ENCODE measurements at places on chromosomes 16 and 17.

DNA sequence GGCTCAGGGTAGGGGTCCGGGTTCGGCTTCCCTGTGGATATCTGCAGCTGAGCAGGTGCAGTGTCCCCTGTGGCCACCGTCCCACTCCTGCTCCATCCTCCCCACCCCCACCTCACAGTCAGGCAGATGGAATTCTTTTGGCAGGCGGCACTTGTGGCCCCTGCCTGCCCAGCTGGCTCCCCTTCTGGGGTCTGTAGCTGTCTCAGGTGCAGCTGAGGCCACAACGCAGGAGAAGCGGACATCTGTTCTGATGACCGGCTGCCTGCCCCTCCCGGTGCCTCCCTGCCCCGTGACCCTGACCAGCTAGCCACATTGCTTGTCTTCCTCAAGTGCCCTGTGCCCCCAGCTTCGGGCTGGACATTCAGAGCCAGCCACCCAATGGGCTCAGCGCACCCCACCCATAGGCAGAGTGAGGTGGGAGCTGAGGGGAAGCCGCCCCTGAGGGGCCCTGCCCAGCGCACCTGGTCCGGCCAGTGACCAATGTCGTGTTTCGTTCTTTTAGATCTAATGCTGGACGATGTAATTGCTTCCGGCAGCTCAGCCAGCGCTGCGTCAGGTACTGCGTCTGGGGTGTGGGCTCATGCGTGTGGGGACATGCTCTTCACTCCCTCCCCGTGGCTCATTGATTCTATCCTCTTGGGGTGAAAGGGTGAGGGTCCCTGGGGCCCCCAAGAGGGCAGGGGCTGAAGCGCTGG lies 25.2 kb upstream of the ABCC3 start:
- DNase-seq, result no peak

GRCh38 chr16:85400305-85401205 lies 212.6 kb upstream of the GSE1 start:
- DNase-seq, result no peak

GRCh38 chr17:29051731-29052130 lies 8.8 kb downstream of the PIPOX start:
- no peak for DNase-seq

- no peak for DNase-seq
Observed at GRCh38 chr16:2585651-2586081, 47.8 kb downstream of the PDPK1 start.

DNA sequence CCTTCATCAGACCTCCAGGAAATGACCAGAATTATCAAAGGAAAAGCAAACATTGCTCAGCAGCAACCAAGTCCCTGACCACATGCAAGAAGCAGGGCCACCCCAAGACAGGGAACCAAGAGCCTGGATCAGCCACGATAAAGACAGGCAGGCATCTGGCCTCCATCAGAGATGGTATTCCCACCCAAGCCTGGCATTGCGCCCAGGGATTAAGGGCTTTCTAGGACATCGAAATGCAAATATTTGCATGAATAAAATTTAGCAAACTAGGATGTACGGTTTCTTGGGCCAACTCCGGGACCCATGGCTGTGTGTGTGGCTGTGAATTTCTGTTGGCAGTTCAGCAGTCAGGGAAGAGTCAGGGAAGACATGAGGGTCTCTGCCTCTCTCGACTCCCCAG lies 241.4 kb upstream of the DYNLRB2 start:
- DNase-seq, result peak; percentile 46

DNA sequence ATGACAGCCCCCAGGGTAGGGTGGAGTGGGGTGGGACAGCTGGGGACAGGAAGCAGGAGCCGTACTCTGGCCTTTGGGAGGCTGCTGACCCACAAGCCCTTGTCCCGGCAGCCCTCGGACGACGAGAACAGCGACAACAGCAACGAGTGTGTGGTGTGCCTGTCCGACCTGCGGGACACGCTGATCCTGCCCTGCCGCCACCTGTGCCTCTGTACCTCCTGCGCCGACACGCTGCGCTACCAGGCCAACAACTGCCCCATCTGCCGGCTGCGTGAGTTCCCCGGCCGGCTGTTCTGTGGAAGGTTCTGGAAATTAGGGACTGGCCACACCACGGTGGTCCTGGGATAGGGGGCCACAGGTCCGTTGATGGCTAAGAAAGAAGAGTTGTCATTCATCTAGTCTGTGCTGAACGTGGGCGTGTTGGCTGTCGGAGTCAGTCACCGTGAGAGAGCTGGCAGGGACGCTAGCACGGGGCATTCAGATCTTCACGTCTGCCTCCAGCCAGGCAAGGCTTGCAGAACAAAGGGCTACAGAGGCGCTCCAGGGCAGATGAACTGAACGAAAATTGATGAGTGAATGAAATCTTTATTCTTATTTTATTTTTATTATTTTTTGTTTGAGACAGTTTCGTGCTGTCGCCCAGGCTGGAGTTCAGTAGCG lies 19.8 kb upstream of the NUDT16L1 start:
- DNase-seq, result no peak

DNA sequence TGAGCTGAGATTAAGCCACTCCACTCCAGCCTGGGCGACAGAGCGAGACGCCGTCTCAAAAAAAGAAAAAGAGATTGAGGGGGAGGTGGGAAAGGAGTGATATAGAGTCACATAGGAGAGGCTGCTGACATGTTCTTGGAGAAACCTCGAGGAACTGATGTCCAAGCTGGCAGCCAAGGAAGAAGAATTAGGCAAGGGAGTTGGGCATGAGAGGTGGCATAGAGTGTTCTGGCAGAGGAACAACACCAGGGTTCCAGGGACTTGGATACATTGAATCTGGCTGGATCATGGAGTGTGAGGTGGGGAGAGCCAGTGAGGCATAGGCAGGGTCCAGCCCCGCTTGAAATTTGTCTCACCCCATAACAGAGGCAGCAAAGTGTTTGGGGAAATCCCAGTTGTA lies 10.7 kb downstream of the CDH3 start:
- no peak for DNase-seq

DNA sequence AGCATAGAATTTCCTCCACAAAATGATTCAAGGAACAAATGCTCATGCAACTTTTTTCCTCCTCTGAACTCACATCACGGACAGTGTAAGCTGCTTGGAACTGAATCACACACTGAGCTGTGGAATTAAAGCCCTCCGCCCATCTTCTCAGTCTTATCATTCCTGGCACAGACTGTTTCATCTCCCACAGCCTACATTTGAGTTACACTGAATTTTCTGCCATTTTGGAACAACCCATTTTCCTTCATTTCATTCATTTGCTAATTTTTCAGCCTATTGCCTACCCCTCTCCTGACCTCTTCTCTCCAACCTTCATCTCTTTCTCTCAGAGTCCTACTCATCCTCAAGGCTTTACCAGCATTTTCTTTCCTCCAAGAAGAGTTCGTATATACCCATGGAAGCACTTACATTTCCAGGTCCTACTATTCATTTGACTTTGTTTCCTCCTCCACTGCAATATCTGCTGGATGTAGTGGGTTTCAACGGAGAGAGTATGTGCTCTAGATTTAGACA lies 39.1 kb upstream of the TOM1L1 start:
- no peak for DNase-seq

GRCh38 chr17:4663711-4664110 lies 22.2 kb upstream of the ALOX15 start:
- DNase-seq, result no peak

DNA sequence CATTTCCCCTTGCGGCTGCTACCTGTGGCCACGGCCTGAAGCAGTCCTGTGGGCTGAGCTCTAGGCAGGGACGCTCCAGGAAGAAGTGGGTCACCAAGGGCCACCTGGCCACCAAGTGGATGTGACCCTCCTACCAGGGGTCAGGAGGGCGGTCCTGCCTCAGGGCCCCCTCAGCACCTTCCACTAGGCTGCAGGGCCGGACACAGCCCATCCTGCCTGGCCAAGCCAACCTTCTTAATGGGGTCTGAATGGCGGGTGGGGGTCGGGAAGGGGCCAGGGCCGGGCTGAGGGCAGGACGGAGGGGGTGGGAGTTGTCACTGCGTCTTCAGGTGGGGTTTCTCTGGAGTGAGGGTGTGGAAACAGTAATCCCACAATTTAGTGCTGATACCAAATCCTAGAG lies 13.2 kb upstream of the MLKL start:
- no peak for DNase-seq

- peak; percentile 35 for DNase-seq
Observed at GRCh38 chr17:63685041-63685440, 14.9 kb downstream of the LIMD2 start.

GRCh38 chr17:2266045-2266864 lies 37.3 kb downstream of the SMG6 start:
- no peak for DNase-seq
